D341Med (cell line): ENCODE measurements at places on chromosomes 11 and 22.

- DNase-seq = no peak
Measured at GRCh38 chr11:60098508-60098907, 10.0 kb downstream of the MS4A2 start.

DNA sequence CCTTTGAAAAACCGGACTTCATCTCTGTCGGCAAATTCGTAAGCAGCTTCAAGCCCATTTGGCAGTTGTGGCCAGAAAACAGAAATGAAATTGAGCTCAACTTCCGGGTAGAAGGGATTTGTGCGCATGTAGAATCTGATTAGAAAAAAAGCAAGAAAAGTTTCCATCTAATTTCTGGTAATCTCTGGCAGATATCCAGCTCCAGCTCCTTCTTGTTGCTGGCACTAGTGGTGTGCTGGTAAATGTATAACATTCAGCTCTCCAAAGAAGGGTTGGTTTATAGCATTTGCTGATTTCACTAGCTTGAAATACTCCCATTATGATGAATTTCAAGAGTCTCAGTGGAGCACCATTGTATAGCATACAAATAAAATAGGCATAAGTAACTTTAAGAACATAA lies 5.4 kb downstream of the MMP1 start:
- DNase-seq = no peak

GRCh38 chr11:130131961-130132850 lies 27.4 kb upstream of the ST14 start:
- DNase-seq = peak; percentile 79

DNA sequence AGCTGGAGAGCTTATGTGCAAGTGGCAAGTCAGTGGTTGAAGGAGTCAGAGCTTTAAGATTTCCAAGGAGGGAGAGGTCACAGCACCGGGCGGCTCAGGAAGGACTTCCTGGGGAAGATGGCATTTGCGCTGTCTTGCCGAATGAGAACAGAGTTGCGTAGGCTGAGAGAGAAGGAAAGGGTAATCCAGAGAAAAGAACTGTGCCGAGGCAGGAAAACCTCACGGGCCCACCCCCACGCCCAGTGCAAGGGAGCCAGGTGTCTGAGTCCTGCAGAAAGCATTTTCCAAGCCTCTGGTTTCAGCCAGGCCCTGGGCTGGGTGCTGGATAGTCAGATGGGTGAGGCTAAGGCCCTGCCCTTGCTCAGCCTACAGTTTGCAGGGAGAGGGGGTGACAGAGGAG lies 3.2 kb upstream of the AP1B1 start:
- DNase-seq = no peak

DNA sequence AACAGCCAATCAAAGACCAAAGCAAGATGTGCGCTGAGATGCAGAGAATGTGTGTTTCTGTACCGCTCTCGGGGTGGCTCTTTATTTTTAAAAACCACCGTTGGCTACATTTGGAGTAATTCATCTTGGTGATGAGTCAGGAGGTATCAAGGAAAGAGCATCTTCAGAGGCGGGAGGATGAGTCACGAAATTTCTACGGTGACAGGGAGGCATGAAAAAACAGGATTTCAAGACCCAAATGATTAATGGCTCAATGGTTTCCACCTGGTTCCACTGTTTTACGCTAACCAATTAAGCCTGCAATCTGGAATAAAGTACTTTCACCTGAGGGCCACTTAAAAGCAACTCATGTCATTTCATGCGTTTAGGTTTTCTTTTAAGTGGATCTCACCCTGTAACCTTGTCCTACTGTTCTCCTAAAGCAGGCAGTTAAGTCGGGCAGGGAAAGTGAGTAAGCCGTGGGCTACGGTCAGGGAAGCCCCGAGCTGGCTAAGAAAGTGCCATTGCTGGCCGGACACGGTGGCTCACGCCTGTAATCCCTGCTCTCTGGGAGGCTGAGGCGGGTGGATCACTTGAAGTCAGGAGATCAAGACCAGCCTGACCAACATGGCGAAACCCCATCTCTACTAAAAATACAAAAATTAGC lies 74.6 kb downstream of the CELSR1 start:
- DNase-seq = no peak

GRCh38 chr22:23697031-23697970 lies 6.5 kb downstream of the RGL4 start:
- no peak for DNase-seq

DNA sequence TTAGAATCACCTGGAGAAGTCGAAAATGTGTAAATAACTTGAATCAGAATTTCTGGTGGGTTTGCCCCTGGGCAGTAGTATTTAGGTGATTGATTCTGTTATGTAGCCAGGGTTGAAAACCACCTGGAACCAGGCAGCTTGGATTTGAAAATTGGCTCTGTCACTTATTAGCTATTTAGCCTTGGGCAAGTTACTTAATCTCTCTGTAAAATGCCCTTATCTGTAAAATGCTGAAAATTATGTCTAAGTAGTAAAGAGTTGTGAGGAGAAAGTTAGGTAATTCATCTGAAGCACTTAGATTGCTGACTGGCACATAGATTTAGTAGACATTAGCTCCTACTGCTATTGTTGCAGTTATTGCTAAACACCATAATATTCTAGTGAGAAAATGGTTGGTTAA lies 49.3 kb downstream of the PPME1 start:
- DNase-seq = no peak

DNA sequence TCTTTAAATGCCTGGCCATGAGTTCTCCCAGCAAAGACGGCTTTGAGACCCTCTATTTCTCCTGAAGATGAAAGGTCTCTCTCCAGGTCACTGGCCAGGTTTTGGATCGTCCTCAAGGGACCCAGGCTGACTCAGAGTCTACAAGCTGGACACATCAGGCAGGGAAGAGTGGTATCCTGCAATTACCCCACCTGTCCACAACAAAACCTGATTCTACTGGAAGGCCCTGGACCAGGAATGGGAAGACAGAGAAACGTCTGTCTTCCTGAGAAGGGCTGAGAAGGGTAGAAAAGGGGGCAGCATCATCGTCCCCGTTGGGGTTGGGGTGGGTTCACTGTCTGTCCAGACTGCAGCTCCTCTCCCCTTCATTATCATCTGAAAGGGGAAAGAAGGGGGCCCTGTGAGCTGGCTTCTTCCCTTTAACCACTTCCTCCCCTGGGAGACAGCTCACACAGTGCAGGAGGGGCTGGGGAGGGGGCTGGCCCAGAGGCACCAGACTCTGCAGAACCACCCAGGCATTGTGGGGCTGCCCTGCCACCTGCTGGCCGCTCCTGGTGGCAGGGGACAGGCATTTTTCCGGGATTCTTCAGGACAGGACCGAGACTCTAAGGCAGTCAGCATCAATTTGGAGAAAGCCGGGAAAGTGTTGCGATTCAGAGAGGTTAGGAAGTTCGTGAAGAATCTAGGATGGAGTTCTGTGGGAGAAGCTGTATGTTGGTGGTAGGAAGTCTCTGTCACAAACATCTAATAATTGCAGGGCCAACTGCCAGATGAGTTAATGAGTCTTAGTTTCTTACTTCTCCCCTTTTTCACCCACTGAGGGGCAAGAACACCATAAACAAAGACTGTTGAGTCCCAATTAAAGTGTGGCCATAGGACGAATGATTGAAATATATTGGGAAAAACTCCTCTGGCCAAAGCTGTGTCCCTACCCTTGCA lies 57.6 kb downstream of the SYN3 start:
- peak; percentile 80 for DNase-seq

GRCh38 chr22:49880281-49880680 lies 26.6 kb downstream of the ZBED4 start:
- no peak for DNase-seq

DNA sequence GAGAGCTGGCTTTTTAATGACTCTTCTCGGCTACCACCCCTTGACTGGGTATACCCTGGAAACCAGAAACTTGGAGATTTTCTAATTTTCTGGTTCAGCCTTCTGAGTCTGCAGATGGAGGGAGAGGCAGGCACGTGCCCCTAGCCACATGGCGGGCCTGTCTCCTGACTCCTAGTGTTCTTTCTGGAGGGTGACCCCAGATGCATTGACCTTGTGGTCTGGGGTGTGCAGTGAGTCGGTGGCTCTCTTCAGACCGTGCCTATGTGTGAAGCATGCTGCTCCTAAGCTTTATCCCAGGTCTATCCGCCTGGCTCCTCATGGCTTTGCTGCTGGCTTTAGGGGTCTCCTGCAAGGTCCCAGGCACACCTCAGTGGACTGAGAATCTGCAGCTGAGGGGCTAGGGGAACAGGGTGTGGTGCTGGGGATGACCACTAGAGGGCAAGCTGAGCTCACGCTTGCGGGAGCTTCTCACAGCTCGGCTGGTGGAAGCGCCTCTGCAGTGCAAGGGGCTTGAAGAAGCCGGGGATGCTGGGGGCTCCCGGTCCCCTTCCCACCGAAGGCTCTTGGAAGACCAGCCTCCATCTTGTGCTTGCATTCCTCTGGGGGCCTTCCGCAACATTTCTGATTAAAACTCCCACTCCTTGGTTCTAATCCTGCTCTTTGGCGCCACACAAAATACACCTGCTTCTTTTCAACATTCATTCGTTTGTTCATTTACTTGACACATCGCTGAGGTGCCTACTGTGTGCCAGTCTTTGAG lies 51.8 kb downstream of the OTOG start:
- peak; percentile 88 for DNase-seq

DNA sequence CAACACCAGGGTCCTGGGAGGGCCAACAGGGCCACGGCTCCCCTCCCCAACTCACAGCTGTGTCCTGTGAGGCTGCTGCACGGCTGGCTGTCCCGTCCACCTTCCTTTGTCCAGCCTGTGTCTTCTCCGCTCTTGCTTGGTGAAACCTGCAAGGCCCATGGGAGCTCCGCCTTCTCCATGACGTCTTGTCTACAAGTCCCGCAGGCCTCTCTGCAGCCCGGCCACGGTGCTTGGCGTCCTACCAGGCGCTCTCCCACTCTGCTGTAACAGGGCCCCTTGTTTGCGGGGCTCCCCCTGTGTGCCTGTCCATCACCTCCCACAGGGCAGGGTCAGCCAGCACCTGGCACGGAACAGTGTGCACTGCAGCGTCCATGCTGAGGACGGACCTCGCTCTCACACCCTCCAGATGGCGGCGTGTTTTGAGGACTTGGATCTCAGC lies 866.8 kb downstream of the TBC1D22A start:
- no peak for DNase-seq

- no peak for DNase-seq
Measured at GRCh38 chr11:33835143-33835878, 56.6 kb downstream of the LMO2 start.

- no peak for DNase-seq
Measured at GRCh38 chr22:46959369-46959768, 196.9 kb downstream of the TBC1D22A start.

DNA sequence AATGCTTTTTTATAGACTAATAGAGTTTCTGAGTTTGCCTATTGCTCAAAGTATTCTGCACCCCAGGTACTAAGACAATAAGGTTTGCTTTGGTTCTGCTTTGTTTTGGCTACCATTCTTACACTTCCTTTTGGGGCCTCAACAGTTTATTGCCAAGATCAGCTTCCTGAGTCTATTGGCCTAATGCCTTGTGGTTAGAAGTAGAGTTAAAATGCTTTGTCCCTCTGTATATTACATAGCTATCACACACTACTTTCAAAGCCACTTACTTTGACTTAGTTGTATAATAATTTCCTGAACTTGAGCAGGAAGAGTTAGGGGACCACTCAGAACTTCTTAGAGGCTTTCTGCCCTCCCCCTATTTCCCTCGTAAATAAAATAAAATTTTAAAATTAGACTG lies 96.5 kb downstream of the DLG2 start:
- no peak for DNase-seq

- DNase-seq = no peak
Measured at GRCh38 chr11:72773291-72773690, 20.6 kb downstream of the STARD10 start.

- no peak for DNase-seq
Measured at GRCh38 chr11:44577231-44577830, 11.9 kb downstream of the CD82 start.

DNA sequence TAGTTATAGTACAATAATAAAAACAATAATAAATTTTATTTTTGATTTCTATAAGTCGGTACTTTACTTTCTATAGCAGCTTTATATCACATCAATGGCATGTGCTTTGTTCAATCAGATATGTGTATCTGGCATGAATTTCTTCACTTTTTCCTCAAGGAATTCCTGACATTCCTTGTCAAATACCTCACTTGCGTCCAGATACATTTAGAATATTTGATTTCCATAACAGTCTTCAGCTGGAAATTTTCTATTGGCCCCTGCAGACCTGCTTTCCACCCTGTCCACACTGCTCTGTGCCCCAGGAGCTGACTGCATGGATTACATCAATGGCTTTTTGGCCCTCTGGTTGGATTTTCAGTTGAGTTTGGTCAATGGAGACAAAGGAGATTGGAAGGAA lies 93.2 kb downstream of the FAR1 start:
- no peak for DNase-seq

DNA sequence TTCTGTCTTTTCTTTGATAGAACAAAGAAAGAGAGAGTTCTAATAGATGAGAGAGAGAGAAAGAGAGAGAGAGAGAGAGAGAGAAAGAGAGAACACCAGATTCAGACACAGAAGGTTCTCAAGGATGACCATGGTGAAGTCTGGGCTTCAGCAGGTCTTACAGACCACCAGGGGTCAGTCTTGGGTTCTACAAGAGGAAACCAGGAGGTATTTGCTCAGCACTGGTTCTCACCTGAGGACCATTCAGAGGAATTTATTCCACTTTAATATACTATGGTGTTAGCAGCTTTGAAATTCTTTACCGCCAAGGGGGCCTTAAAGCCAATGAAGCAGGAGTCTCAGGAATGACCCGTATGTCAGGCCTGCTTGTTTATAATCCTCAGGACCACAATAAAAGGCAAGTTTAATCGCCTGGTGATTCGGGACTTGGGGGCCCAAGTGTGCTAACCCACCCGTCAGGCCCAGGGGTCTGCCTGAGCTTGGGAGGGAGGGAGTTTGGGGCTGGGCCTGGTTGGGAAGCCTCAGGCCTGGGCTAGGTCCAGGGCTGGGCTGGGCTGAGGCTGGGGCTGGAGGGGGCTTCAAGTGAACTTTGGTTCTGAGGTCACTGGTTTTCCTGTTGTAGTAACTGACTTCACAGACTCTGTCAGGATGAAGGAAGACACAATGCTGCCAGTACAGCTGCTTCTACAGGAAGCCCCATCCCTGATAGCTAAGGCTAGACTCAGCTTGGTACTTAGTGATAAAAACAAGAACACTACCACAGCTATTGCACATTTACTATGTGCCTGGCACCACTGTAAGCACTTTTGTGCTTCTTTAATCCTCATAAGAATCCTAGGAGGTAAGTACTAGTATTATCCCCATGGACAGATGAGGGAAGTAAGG lies 179.2 kb upstream of the ZBED5 start:
- peak; percentile 50 for DNase-seq

DNA sequence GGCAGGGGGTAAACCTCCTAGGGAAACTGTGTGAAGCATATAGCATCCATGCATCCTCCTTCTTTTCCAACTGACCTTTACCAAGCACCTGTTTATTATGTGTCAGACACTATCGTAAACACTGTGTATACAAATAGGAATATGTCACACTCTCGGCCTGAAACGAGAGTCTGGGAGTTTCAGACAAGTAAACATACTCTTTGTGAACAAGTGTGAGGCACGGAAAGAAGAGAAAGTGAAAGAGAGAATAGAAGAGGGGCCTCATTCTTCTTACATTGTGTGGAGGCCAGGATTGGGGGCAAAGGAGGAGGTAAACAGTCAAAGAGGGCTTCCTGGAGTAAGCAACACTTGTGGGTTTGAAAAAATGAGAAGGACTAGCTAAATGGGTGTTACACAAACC lies 16.4 kb downstream of the CSNK2A3 start:
- no peak for DNase-seq

GRCh38 chr22:38135133-38135706 lies 24.7 kb upstream of the BAIAP2L2 start:
- DNase-seq = no peak

GRCh38 chr22:20904008-20904979 lies 12.9 kb upstream of the CRKL start:
- no peak for DNase-seq

- no peak for DNase-seq
Measured at GRCh38 chr22:41911001-41911611, 3.8 kb downstream of the SHISA8 start.

- no peak for DNase-seq
Measured at GRCh38 chr11:121071846-121072450, 29.1 kb upstream of the TECTA start.
